Activated CD4-positive, alpha-beta memory T cell treated with anti-CD3 and anti-CD28 coated beads, Interleukin-2, amount 10 ng/mL, durations not matched to agents 7 days and 5 days (primary cell): ENCODE measurements at places on chromosomes 13 and 19. TPM values are rescaled to one million over a fixed set of nuclear protein-coding genes. Genes with fewer than 3 reads are reported as not detected.

DNA sequence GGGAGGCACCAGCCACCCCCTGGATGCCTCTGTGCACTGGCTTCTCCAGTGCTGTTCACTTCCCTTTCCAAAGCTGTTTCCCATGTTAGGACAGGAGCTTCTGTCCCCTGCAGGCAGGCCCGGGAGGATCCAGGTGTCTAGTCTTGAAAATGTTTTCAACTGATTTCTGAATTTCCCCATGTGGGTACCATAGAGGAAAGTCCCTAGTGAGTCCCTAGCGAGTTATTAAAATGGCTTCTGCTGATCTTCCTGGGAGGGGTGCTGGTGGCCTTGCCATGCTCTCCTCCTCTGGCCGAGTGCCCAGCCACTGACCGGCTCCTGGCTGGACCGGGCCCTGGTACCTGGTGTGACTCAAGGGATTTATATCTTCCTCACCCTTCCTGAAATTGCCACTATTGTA lies 5.2 kb upstream of the ANKRD10 start:
- DNase-seq: no peak

- no peak for DNase-seq
Observed at GRCh38 chr19:16385296-16385695, 60.7 kb downstream of the KLF2 start.

DNA sequence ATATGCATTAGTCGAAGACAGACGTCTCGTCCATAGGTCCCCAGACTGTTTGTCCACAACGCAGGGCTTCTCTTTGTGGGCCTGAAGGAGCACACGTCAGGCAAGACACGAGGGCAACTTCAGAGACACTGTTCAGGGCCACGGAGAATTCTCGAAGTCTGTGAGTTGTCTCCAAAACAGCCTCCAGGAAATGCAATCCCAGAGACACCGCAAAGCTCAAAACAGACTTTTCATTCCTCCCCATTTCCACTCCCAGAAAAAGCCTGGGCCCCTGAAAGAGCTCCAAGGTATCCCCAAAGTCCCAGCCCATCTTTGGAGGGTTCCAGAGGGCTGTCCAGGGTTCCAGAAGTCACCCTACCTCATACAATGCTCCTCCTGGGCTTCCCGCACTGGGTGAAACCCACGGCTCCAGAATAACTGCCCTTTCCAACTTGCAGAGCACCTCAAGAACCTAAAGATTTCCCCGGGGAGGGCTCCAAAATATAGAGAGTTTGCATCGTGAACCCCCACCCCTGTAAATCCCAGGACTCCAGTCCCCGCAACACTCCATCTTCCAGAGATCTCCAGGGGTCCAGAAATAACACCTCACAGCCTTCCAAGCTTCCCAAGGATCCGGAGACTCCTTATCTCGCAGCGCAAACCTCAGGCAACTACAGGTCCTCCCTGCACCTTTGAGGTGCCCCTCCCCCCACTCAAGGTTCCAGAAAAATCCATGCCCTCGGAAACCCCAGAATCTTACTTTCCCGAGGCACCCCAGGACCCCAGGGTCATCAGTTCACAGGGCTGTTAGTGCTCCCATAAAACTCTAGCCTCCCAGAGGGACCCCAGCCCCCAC lies 687 bp upstream of the FTL start:
- no peak for DNase-seq

The LILRA6 gene
- total RNA-seq: 0.68 TPM
